Left renal cortex interstitium (tissue), 4 donors: ENCODE measurements at places on chromosomes 2 and 18. TPM values are rescaled to one million over a fixed set of nuclear protein-coding genes. Genes with fewer than 3 reads are reported as not detected.

GRCh38 chr18:11654736-11655605 lies 34.1 kb upstream of the GNAL start:
- DNase-seq: no peak

DNA sequence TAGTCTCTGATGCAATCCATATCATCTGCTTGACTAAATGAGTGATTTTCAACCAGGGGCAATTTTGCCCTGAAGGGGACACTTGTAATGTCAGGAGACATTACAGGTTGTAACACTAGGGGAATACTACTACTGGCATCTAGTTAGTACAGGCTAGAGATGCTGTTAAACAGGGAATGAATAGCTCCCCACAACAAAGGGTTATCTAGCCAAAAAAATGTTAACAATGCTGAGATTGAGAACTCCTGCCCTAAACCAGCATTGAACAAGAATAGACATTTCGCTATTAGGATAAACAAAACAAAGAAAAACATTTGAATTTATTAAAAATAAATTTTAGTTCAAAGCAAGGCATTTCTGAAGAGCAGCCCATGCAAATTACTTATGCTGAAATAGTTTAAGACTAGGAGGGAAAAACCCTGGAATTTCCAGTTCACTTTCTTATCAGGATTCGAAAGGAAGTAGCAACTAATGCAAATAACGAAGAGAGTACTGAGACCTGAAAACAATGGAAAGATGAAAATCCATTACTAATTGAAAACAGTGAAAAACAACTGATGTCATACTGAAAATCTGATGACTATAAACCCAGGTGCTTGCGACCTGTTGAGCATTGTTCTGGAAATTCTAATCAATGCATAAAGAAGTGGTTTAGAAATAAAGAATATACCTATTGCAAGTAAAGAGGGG lies 53.1 kb downstream of the CAB39 start:
- no peak for DNase-seq

- DNase-seq: no peak
These were observed 11.9 kb upstream of the PID1 start for GRCh38 chr2:229282758-229283546.

GRCh38 chr2:68466778-68467076 lies 367 bp downstream of the FBXO48 start:
- no peak for DNase-seq

Gene POTEI
- 0.13 TPM for polyA plus RNA-seq

Gene TMEM214
- polyA plus RNA-seq: 69.4 TPM

GRCh38 chr2:178530131-178530530 lies 49.9 kb downstream of the PLEKHA3 start:
- DNase-seq: no peak

Gene GTF2A1L
- not detected for polyA plus RNA-seq

Gene TUBA4B
- 0.91 TPM for polyA plus RNA-seq

GRCh38 chr2:119267604-119268003 lies 44.0 kb downstream of the STEAP3 start:
- DNase-seq: no peak

GRCh38 chr2:231452799-231453508 lies 11.3 kb downstream of the NCL start:
- no peak for DNase-seq

GRCh38 chr2:241666627-241667400 lies 19.8 kb downstream of the DTYMK start:
- DNase-seq: no peak

Gene MAPRE3
- polyA plus RNA-seq: 16.6 TPM

DNA sequence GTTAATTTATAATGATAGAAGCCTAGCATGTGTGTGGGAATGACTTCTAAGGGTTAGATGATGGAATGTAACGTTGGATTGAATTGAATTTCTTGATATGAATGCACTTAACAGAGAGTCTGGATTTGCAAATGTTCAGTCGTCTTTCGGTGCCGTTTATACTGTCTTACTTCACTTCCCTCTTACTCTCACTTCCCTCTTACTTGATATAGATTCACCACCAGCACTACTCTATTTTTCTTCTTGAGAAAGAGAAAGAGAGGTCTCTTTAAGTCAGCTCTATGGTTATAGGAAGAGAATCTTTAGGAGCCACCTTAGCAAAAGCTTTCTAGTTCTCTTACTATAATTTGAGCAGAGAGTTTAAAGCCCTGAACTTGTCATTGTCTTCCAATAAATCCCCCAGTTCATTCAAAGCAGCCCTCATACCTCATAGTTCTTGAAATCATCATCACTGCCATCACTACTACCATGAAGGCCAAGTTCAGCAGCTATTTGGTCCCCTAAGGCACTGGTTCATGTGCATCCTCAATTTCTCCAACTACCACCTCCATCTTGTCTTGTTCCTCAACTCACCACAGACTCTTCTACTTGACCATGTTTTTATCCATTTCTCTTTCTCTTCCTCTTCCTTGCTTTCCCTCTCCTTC lies 501.7 kb upstream of the TCF4 start:
- no peak for DNase-seq

- DNase-seq: no peak
These were observed 1.3 kb downstream of the KCMF1 start for GRCh38 chr2:84972207-84972783.

- no peak for DNase-seq
These were observed 7.6 kb downstream of the GPR45 start for GRCh38 chr2:105249181-105249580.

GRCh38 chr2:28658369-28658768 lies 93.3 kb upstream of the PPP1CB start:
- DNase-seq: no peak

DNA sequence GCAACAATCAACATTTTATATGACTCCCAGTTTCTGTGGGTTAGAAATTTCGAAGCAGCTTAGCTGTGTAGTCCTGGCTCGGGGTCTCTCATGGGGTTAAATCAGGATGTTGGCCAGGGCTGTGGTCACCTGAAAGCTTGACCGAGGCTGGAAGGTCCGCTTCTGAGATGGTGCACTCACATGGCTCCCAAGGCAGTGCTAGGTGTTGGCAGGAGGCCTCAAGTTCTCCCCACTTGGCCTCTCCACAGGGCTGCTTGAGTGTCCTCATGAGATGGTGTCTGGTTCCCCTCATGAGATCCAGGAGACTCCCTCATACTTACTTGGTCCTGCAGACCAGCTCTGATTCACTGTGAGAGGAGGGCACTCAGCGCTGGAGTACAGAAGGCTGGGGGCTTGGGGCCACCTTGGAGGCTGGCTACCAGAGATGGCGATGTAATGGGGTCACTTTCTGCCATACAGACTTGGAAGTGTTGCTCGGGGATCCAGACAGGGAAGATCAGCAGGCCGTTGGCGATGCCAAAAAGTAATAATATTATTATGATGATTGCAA lies 98.8 kb downstream of the INHBB start:
- no peak for DNase-seq

Gene SPP2
- not detected for polyA plus RNA-seq

Gene GALNT13
- polyA plus RNA-seq: 1.9 TPM

DNA sequence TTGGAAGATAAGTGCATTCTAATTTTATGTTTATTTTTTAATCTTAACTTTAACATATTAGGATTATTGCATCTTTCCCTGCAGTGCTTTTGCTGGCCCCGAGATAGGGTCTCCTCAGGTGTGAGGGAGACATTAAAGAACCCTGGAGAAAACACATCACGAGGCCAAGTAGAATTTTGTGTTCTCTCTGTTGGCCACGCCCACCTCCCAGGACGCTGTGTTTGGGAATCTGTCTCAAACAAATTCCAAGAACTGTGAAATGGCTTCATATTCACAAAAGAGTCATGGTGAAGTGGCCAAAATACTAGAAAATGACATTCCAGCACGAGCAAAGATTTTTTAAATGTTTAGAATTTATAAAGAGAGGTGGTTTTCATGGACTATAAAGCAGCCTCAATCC lies 27.3 kb downstream of the RNF144A start:
- no peak for DNase-seq

GRCh38 chr2:9979977-9980376 lies 28.5 kb downstream of the GRHL1 start:
- no peak for DNase-seq

Gene AFF3
- polyA plus RNA-seq: 18.4 TPM

GRCh38 chr2:152400607-152401214 lies 65.7 kb downstream of the FMNL2 start:
- DNase-seq: no peak

Gene ALK
- 0.24 TPM for polyA plus RNA-seq

GRCh38 chr2:66364495-66365333 lies 70.2 kb upstream of the MEIS1 start:
- peak; percentile 51 for DNase-seq

- no peak for DNase-seq
These were observed 19.7 kb upstream of the DCTN1 start for GRCh38 chr2:74399785-74400184.

- no peak for DNase-seq
These were observed 7.4 kb upstream of the GPR75 start for GRCh38 chr2:53867169-53867568.

- no peak for DNase-seq
These were observed 34.1 kb upstream of the ARHGAP25 start for GRCh38 chr2:68700560-68700959.

- no peak for DNase-seq
These were observed 1257.0 kb upstream of the GYPC start for GRCh38 chr2:125398738-125399524.

Gene INPP5D
- polyA plus RNA-seq: 7.3 TPM

Gene HTR2B
- polyA plus RNA-seq: 15.2 TPM

Gene AQP4
- polyA plus RNA-seq: 2.3 TPM

DNA sequence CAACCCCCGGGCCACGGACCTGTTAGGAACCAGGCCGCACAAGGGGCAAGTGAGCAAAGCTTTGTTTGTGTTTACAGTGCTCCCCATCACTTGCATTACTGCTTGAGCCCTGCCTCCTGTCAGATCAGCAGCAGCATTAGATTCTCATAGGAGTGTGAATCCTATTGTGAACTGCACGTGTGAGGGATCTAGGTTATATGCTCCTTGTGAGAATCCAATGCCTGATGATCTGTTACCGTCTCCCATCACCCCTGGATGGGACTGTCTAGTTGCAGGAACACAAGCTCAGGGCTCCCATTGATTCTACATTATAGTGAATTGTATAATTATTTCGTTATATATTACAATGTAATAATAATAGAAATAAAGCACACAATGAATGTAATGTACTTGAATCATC lies 125.6 kb downstream of the FMNL2 start:
- no peak for DNase-seq
